ENCODE measurements at places on chromosomes 5 and 9.

DNA sequence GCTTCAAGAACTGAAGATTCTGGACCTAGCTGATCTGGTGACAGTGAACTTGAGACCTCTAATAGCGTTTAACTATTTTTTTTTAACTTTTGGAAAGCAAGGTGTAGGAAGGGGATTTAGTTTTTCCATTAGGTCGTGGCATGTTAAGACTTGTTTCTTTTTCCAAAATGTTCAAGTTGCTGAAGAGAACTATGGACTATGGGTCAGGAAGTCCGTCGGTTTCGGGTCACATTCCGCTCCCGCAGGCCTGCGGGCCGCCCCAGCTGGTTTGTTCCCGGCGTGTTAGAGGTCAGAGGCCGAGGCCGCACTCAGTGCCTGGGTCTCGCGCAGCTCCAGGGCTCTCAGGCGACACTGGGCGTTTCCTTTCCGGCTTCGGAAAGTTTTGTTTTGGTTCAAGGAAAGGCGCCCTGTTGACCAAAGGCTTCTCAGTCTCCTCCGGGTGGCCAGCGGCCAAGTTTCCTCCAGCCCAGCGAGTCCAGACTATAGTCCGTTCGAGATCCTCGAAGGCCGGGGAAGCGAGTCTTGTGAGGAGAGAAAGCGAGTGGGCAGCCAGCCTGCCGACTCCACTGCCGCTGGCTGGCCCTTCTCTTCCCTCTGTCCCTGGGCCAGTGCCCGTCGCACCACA is 586 bp upstream of the FCHO2 start:
- DNase-seq, result no peak

- DNase-seq, result no peak
Measured at GRCh38 chr5:137216976-137217598, 282.0 kb downstream of the SPOCK1 start.

DNA sequence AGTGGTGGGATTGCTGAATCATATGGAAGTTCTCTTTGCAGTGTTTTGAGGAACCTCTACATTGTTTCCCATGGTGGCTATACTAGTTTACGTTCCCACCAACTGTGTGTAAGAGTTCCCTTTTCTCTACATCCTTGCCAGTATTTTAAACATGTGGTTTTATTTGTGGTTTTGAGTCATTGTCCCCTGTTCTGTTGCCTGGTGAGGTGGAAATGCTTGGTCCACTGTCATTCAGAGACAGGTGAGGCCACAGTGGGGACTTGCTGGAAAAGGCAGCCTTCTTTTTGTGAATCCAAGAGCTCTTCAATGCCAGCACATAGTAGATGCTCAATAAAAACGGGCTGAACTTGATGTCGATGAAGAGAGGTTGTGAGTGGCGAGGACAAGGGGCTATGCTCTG is 44.2 kb downstream of the SH3PXD2B start:
- no peak for DNase-seq

- no peak for DNase-seq
Measured at GRCh38 chr5:73381590-73382400, 66.8 kb downstream of the FOXD1 start.

DNA sequence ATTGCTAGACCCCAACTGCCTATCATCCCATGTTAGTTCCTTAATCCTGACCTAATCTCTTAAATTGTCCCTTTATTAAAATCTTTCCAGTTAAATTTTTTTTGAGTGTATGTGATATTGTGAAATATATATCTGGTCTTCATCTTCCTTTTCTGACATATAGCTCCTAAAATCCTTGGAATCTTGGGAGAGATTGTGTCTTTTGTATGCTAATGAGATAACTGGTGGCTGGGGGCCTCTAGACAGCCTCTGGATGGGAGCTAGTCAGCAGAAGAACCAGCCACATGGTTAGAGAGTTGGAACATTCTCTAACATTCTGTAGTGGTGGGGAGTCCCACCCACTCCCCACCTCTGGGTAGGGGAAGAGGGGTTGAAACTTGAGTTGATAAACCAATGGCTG is 3.7 kb upstream of the CCL19 start:
- DNase-seq, result no peak

DNA sequence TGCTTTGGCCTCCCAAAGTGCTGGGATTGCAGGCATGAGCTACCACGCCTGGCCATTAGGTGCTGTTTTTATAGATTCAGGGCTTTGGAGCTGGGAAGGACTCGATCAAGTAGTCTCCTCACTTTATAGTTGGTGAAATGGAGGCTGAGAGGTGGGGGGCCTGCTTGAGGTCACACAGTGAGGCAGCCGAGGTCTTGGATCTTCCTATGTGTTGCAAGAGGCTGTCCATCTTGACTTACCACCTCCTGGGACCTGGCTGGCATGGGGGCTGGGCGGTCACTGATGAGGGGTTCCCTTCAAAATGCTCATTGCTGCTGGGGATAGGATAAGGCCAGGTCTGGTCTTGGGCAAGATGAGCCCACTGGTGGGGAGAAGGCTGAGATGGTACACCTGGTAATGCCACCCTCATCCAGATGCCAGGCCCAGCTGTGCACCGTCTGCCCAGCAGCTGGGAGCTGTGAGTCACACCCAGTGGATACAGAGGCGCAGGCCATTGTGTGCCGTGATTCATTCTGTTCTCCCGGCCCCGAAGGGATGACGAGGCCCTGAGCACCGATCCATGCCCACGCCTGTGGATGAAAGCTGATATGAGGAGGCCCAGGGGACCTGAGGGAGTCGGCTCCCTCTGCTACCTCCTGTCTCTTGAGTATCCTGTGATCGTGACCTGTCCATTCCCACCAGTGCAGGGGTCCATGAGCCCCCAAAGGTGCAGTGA is 10.5 kb upstream of the NDST1 start:
- no peak for DNase-seq

DNA sequence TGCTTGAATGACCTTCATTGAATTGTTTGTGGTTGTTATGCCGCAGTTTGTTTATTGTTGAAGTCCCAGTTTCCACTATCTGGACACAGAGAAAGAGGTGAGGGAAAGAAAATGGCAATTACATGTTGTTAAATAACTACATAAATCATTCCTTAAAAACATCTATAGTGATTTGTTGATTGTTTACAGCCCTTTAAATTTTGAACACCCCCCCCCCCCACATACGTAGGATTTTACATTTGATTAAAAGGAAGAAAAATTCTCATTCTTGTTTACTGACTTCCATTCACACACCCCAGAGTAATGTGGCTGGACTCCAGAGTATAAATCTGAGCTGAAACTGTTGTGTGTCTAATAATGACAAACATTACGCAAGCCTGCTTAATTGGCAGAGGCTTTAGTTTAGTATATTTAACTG is 87.1 kb upstream of the FAM174A start:
- DNase-seq, result no peak

DNA sequence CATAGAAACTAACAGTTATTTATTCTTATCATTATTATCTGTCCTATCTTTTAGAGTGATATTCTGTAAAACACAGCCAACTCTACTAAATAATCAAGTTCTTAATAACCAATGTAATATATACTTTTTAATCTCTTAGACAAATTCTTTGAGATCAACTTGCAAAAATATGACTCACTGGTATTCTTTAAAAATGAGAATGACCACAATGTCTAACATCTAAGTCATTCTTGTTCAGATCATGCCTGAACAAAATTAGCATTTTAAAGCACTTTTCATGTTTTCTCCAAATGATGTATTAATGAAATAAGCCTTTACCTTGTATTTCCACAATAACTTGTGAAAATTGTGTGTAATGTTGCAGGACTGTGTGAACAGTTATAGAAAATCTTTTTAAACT is 356.9 kb upstream of the RGMB start:
- no peak for DNase-seq

DNA sequence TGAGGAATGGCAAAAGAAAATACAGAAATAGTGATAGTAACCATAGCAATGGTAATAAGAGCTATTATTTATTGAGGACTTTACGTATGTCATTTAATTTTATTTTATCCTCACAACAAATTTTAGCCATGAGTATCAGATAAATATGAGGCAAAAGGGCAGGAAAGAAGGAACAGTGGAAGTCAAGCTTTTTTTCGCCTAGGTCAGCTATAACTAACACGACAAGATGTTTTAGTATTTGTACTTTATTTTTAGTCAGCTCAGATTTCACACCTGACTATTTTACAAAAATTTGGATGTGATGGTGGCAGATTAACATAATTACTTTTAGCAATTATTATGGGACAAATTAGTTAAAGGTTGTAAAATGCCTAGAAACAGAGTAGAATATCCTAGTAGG is 34.8 kb upstream of the CDKN2B start:
- no peak for DNase-seq

DNA sequence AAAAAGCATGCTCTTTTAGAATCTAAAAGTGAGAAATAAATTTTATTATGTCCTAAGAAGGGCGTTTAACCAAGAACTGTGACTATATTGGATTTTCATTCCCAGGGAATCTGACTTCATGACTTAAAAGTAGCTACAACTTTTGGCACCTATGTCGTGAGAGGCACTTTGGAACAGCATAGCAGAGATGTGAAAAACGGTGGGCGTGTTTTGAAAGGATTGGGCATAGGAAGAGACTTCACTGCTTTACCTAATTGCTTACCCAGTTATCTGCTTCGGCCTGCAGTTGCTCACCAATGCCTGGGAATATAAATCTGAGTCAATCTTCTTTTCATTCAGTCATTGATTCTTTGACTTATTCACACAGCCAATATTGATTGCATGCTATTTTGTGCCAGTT is 363.4 kb downstream of the DNAH5 start:
- DNase-seq, result no peak

DNA sequence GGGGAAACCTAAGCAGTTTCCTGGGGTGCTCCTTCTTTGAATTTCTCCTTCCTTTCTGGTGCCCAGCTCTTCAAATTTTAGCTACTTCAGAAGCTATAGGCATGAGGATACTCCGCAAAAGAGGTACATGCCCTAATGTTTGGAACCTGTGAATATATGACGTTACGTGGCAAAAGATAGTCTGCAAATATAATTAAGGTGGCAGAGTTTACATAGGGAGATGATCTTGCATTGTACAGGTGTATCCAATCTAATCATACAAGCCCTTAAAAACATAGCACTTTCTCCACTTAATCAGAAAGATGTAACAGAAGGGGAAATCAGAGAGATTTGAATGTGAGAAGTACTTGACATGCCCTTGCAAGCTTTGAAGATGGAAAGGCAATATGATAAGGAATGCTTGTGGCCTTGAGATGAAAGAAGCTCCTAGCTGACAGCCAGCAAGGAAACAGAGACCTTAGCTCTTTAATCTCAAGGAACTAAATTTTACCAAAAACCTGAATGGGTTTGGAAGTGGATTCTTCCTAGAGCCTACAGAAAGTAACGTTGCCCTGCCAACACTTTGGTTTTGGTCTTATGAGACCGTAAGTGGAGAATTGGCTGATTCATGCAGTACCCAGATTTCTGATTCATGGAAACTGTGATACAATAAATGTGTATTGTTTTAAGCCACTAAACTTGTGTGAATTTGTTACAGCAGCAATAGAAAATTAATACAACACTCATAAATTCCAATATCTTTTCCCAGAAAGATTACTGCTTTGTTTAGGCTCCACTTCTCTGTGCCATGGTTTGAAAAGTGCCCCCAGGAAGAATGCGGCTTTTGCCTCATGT is 268.4 kb downstream of the FAM170A start:
- no peak for DNase-seq

GRCh38 chr9:13478160-13478559 is 198.7 kb upstream of the MPDZ start:
- no peak for DNase-seq

GRCh38 chr5:163342306-163342705 is 95.1 kb upstream of the CCNG1 start:
- no peak for DNase-seq

DNA sequence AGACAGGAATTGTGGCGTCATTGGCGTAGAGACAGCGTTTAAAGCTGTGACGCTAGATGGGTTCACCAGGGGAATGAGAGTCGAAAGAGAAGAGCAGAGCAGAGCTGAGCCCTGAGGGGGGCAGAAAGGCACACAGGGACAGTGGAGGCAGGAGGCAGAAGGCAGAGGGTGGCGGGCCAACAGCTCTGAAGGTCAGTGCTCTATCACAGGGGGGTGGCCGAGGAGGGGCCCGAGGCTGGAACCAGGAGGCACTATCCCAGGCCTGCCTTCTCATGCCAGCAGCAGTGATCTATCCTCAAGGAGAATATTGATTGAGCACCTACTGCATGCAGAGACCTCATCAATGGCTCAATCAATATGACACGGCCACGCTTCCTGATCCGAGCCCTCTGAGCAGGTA is 132.4 kb downstream of the KCNIP1 start:
- no peak for DNase-seq

GRCh38 chr5:94469894-94470329 is 148.5 kb downstream of the KIAA0825 start:
- no peak for DNase-seq

GRCh38 chr9:126984969-126985368 is 70.4 kb downstream of the RALGPS1 start:
- DNase-seq, result no peak

DNA sequence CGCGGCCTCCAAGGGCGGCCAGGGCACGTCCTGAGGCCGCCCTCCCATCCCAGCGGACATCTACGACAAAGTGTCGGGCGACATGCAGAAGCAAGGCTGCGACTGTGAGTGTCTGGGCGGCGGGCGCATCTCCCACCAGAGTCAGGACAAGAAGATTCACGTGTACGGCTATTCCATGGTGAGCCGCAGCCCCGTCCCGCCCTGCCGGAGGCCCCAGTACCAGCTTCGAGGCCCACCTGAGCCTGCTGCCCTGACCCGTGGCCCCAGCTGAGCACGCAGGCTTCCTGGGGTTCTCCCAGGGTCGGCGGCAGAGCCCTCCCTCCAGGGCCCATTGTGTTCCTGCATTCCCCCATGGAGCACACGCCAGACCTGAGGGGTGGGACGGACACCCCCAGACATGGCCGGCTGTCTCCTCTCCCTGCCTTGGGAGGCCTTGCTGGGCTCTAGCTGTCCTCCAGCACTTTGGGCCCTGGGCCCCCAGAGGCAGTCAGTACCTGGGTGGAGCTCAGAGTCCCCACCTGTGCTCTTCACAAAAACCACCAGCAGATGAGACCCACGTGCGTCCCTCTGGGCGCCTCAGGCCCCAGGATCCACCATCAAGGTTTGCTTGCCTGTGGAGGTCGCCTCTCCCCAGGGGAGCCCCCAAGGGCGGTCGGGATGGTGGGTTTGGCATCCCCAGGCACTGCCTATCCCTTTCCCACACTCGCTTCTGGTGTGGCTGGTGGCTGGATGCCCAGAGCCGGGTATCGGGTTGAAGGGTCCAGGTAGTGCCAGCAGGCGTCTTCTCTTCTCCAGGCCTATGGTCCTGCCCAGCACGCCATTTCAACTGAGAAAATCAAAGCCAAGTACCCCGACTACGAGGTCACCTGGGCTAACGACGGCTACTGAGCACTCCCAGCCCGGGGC is 1.0 kb downstream of the PHPT1 start:
- DNase-seq, result no peak

GRCh38 chr5:17995997-17996396 is 361.7 kb downstream of the TAF11L14 start:
- DNase-seq, result no peak

- no peak for DNase-seq
Measured at GRCh38 chr9:135910216-135910615, 2.9 kb upstream of the CAMSAP1 start.

Data from Karpas-422 (cell line).